ENCODE measurements at places on chromosomes 4 and X.

GRCh38 chr4:106627051-106627450 lies 258.5 kb upstream of the GIMD1 start:
- no peak overlapping the region for H3K27ac ChIP-seq
- H3K27me3 ChIP-seq: no peaks in the 10 kb centered on the region
- H3K36me3 ChIP-seq: no peaks in the 10 kb centered on the region
- no peaks in the 10 kb centered on the region for H3K4me1 ChIP-seq
- DNase-seq: no peak

DNA sequence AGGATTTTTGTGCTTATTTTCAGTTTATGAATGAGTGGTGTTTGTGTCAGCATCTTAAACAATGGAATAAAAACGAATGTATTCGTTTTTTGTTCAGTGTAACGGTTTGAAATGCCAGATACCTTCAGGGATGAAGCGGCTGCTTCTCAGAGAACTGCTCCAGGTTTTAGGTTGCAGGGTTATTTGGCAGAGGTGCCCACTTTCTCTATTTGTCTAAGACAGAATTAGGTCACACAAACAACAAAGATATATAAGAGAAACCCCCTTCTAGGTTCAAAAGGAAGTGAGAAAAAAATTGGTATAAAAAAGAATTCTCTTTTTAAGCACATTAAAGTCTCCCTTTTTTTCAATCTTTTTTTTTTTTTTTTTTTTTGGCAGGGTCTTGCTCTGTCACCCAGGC lies 98.9 kb downstream of the MFAP3L start:
- no peaks in the 10 kb centered on the region for H3K27me3 ChIP-seq
- no peaks in the 10 kb centered on the region for H3K4me1 ChIP-seq

DNA sequence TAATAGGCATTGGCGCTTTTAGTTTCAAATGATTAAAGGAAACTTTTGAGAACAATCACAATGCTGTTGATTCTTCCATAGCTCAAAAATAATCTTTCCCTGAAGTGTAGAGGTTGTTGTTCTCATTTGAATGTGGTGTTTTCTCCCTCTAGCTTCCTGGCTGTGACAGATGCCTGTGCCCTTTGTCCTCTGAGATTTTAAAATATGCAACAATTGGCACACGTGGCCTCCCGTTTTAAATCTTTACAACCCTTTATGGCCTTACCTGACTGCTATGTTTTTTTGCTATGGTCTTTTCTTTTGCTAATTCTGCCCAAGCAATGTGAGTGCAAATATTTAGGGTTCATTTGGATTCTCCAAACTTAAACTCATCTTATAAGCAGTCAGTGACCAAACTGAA lies 22.9 kb upstream of the CASK start:
- H3K27me3 ChIP-seq: no peaks in the 10 kb centered on the region
- no peak overlapping the region for H3K27ac ChIP-seq
- no peaks in the 10 kb centered on the region for H3K36me3 ChIP-seq
- H3K4me1 ChIP-seq: no peaks in the 10 kb centered on the region

- no peaks in the 10 kb centered on the region for H3K27me3 ChIP-seq
- no peak overlapping the region for H3K4me3 ChIP-seq
- H3K4me1 ChIP-seq: no peaks in the 10 kb centered on the region
- H3K27ac ChIP-seq: no peak overlapping the region
- no peak for DNase-seq
- H3K36me3 ChIP-seq: no peaks in the 10 kb centered on the region
These were observed 10.9 kb upstream of the FAT4 start for GRCh38 chr4:125303821-125304220.

DNA sequence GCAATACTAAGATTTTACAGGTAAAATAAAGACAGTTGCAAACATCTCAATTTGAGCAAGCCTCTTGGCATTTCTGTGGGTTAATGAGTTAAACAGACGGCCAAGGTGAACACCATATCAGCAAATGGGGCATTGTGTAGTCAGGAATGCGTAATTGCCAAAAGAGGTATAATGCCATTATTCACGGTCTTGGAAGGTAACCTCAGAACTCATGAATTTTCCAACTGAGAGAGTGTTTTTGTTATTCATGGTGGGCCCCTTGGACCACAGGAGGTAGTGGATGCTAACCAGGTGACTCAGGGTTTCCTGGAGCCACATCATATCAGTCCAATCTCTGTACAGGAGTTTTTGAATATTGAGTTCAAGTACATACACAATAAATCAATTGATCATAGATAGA lies 368.0 kb upstream of the TECRL start:
- H3K27me3 ChIP-seq: no peaks in the 10 kb centered on the region
- peak; percentile 77 for DNase-seq
- no peak overlapping the region for H3K4me3 ChIP-seq
- no peaks in the 10 kb centered on the region for H3K36me3 ChIP-seq
- H3K27ac ChIP-seq: peak overlapping the region; percentile 40

GRCh38 chr4:170008801-170009200 lies 17.4 kb downstream of the MFAP3L start:
- DNase-seq: no peak
- H3K27ac ChIP-seq: no peak overlapping the region
- no peak overlapping the region for H3K4me3 ChIP-seq
- H3K27me3 ChIP-seq: no peaks in the 10 kb centered on the region

GRCh38 chr4:105170711-105171110 lies 24.0 kb downstream of the TET2 start:
- H3K4me3 ChIP-seq: no peak overlapping the region
- H3K4me1 ChIP-seq: no peaks in the 10 kb centered on the region
- H3K27me3 ChIP-seq: no peaks in the 10 kb centered on the region
- H3K27ac ChIP-seq: no peak overlapping the region
